ENCODE measurements at places on chromosomes 5 and 9.

DNA sequence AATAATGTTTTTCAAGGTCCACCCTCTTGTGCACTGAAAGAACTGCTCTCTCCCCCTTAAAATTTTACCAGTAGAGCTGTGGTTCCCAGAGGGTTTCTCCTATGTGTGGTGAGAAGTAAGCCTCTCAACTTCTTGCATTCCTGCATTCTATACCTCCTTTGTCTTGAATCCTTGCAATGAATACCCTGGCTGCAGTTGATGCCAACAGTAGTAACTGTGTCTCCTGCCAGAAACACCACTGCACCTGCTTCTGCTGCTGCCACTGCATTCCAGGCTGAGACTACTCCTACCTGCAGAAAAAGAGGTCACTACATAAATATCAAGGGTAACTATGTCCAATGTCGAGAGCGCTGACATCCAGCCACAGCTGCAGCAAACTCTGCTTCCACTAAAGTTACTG is 203.7 kb downstream of the TMEM167A start:
- no peak for DNase-seq

DNA sequence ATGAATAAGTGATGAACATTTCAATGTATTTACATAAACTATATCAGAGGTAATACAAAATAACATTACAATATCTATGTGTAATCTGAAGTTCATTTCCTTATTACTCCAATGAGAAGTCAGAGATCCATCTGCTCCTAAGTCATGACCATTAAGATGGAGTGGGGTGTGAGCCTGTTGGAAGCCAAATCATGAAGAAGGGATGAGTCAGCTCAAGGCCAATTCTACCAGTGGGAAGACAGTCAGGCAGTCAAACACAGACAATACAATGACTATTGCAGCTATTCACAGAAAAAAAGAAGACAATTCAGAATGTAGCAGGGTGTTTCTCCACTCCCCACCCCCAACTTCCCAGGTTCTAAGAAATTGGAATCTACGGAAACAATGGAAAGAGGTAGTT is 155.0 kb downstream of the NFIB start:
- DNase-seq = no peak

DNA sequence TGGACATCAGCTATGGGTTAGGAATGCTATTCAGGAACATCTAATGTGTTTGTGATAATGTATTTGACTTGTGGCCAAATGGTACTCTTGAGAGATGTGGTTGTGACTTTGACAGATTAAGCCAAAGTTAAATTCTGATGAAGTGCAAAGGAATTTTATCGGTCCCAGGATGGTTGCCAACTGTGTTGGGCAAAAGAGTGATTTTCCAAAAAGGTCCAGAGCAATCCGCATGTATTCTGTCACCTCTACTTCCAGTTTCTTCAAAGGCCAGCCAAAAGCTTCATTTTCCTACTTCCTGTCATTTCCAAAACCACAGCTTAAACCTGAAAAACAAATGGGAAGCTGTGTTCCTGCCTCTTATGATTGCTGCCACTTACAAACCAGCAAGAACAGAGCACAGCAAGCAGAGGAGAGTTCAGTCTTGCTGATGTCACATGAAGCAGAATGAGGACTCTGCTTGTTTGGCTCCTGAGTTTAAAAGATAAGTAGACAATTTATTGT is 59.8 kb downstream of the MARCHF3 start:
- peak; percentile 19 for DNase-seq

DNA sequence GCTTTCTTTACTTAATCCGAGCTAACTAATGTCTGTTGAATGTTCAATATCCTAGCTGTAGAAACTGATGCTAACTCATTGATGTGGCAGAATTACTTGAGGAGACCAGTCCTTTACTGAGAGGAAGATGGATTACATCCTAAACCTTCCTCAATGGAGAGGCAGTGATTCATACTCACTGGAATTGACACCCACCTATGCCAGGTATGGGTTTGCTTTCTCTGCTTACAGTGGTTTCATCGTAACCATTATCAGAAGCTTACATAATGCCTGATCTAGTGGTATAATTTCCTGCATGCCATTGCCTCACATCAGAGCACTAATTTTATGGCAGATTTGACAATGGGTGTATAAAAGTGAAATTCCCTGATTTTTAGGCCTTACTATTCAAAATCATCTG is 384.7 kb downstream of the ANXA1 start:
- no peak for DNase-seq

- peak; percentile 80 for DNase-seq
Measured at GRCh38 chr5:78578015-78578414, 70.6 kb downstream of the LHFPL2 start.

DNA sequence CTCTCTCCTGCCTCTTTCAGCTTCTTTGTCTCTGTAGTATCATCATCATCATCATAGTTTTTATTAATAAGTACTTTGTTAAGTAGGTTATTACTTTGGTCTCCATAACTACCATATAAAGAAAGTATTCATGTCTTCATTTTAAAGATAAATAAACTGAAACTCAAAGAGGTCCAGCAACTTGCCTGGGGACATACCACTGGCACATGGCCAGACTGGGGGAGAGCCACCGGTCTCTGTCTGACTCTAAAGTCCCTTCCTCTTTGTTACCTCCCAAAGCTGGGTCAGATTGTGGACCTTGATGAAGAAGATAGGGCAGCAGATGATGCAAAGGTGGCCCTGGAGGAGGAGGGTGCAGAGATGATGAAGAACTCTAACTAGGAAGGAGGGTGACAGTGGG is 8.5 kb downstream of the CDX1 start:
- DNase-seq = no peak

DNA sequence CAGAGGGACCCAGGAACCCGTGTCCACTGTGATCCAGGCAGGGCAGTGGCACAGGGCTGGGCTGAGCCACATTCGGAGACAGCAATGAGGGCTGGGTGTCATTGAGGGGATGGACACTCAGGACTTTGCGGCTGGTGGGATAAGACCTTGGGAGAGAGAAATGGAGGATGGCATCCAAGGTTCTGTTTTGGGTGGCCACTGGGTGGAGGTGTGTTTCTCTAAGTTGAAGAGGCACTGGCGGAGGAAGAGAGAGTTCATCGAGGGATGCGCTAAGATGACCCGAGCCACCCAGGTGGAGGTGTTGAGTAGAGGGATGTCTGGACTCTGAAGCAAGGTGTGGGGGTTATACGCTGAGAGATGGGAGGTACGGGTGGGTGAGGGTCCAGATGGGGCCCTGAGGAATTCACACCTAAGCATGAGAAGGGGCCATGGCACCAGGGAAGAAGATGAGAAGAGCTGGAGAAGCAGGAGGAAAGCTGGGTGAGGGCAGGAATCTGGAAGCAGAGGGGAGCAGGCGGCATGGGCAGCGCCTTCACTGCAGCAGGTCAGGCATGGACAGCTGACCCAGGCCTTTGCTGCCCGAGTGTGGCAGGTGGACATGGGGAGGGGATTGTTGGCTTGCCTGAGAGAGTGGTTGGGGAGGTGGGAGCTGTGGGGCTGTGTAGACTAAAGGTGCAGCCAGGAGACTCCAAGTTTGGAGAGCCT is 2.5 kb upstream of the SLC25A48 start:
- DNase-seq = no peak

DNA sequence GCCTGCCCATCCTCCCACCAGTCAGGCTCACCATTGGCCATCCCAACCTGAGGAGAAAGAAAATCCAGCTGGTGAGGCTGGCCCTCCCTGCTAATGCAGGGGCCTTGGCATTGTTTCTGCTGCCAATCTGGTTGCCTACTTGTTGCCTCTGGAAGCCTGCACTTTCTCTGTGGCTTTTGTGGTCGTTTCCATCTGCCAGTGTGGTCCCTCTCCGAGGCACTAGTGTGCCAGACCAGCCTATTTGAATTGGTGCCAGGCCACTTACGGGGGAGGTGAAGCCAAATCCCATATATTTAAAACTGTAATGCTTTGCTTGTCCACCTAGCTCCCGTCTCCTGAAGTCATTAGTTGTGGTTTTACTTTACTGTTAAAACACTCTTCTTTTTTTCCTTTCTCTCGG is 213.4 kb upstream of the ADAMTSL1 start:
- peak; percentile 29 for DNase-seq

GRCh38 chr5:95668728-95669127 is 14.1 kb downstream of the SPATA9 start:
- peak; percentile 57 for DNase-seq

DNA sequence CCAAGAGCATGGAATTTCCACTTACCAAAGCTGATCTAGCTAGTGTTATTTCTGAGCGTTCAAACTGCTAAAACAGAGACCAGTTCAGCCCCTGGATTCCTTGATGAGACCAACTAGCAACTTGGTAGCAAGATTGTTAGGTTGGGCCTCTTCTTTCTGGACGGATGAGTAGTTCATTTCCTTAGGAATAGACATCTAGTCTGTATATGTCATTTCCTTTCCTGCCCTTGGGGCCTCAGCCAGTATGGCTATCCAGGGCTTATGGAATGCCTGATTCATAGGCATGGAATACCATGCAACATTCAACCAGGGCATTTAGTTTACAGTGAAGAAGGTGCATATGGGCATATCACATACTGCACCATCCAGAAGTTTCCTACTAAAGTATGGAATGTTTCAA is 14.5 kb upstream of the LPAR1 start:
- no peak for DNase-seq

DNA sequence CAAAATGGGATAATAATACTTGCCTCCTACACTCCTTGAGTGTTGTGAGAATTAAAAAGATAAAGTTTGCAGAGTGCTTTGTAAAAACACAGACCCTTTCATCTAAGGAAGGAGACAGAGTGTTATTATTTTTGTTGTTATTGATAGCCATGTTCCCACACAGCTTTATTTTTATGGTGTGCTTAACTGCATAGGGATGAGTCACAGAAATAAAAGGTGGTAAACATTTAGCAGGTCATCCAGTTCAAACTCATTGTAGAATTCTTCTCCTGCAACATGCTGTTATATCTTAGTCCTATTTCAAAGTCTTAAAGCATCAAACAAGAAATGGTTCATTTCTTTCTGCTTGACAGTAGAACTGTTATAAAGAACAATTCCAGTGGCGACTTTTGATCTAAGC is 367.5 kb upstream of the ACTBL2 start:
- DNase-seq = no peak

- no peak for DNase-seq
Measured at GRCh38 chr5:150491876-150492275, 16.1 kb upstream of the NDST1 start.

DNA sequence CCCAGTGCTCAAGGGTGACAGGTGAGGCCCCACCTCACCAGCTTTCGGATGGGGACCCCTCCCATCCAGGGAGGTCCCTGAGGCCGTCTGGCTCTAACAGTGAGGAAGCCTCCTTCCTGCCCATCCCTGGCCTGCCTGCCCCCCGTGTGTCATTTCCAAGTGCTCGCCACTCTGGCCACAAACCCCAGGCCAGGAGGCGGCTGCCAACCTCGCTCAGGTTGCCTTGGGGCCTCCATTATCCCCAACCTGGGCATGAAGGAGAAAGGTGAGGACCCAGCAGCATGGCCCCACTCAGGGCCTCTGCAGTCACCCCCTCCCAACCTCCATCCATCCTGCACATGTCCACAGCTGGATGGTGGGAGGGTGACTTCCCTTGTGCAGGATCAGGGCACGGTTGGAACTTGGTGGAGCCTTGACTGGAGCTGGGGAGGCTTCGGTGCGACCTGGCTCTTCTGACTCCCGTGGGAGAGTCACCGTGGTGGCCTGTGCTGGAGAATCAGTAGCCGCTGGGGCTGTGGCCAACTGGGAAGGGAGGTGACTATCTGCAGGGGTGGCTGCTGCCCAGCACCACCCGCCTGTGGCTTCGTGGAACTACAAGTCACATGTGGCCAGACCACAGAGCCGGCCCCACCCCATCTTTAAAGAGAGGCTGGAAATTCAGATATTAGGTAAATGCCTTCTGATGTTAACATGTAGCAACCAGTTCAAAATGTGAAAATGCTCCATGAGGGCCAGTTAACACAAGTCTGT is 37.5 kb upstream of the GFPT2 start:
- DNase-seq = no peak

DNA sequence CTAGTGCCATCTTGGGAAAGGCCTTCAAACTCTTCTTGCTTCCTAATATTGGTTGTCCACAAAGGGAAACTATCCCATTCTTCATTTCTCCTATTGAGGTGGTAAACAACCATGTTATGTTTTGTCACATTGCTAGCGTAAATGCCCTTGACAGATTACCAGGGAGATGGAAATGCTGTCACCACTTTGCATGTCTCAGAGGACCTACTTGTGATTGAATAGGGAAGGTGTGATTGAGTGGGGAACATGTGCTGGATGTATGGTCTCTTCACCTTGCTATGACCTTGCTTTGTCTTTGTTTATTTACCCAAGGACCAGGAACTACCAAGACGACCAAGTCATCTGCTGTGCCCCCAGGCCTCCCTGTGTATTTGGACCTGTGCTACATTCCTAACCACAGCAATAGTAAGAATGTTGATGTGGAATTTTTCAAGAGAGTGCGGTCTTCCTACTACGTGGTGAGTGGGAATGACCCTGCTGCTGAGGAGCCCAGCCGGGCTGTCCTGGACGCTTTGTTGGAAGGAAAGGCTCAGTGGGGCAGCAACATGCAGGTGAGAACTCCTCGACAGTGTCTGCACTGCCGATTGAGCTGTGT is 96.1 kb downstream of the MAP1B start:
- no peak for DNase-seq
